ENCODE measurements at places on chromosomes 4 and X.

DNA sequence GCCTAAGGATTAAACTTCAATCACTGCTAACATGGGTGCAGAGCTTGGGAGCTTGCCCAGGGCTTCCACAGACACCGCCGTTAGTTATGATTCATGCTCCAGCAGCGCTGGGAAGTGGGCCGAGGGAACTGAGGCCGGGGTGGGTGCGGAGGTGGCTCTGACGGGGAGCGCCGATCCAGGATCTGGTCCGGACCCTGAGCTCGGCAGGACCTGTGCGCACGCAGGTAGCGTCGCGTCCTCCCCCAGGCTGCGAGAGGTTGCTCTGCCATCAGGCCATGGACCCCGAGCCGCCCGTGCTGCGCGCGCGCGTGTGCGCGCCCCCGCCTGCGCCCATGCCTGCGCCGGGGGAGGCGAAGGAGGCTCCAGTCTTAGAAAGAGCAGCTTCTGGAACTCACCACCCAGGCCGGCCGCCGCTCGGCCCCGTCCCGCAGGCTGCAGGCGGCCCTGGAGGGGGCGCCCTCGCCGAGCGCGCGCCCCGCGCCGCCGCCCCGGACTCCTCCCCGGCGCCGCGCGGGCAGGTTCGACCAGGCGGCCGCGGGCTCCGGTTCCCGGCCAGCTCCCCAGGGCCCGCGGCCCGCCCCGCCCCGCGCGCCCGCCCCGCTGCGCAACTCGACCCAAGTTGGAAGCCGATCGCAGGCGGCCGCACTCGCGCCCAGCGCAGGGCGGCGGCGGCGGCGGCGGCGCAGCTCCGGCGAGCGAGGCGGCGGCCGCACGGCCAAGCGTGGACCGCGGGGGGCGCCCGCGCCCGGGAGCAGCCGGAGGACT lies 732 bp upstream of the ADRA2C start:
- H3K27me3 ChIP-seq: peaks cover 40% of the 10 kb centered on the region
- no peaks in the 10 kb centered on the region for H3K36me3 ChIP-seq
- H3K4me1 ChIP-seq: no peaks in the 10 kb centered on the region

DNA sequence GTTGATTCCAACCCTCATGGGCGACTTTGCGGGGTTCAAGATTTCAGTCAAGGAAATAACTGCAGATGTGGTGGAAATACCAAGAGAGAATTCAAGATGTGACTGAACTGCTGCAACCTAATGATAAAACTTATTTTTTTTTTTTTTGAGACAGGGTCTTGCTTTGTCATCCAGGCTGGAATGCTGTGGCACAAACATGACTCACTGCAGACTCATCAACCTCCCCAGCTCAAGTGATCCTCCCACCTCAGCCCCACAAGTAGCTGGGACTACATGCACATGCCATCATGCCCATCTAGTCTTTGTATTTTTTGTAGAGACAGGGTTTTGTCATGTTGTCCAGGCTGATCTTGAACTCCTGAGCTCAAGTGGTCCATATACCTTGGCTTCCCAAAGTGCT lies 19.5 kb upstream of the WDFY3 start:
- H3K27me3 ChIP-seq: no peaks in the 10 kb centered on the region
- no peak overlapping the region for H3K4me3 ChIP-seq
- no peaks in the 10 kb centered on the region for H3K36me3 ChIP-seq
- H3K4me1 ChIP-seq: no peaks in the 10 kb centered on the region

DNA sequence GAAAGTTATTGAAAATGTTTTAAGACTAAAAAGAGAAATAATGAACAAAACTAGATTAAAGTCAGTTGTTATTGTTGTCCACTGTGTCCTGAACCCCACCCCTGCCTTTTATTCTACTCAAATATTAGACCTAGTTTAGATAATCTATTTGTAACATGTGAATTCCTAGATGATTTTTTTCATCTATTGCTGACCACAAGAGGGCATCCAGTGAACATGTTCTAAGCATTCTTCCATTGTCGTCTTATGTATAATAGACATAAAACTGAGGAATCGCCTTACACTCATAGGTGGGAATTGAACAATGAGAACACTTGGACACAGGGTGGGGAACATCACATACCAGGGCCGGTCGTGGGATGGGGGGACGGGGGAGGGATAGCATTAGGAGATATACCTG lies 36.4 kb upstream of the HPRT1 start:
- no peak for DNase-seq
- H3K27ac ChIP-seq: no peak overlapping the region
- no peaks in the 10 kb centered on the region for H3K27me3 ChIP-seq
- H3K4me1 ChIP-seq: no peaks in the 10 kb centered on the region

- peaks cover 35% of the 10 kb centered on the region for H3K36me3 ChIP-seq
- no peak overlapping the region for H3K4me3 ChIP-seq
- no peaks in the 10 kb centered on the region for H3K4me1 ChIP-seq
- no peak for DNase-seq
- H3K27ac ChIP-seq: no peak overlapping the region
- H3K27me3 ChIP-seq: no peaks in the 10 kb centered on the region
These were observed 17.5 kb downstream of the ENOPH1 start for GRCh38 chr4:82447886-82448285.

DNA sequence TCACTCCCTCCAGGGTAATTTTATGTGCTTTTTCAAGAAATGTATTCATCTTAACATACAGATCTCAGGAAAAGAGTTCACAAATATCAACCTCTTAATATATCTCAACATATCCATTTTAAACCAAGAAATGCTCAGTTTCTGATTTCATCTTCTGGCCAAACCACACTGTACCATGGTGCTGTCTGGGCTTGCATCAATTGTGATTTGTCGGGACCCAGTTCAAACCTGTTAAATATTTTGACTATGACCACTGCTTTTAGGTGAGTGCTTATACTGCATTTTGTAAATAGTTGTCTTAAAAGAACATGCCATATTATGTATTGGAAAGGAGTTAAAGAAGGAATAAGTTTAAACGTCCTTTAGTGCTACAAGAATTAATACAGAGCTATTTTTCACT lies 352.1 kb downstream of the SPOCK3 start:
- DNase-seq: no peak
- no peaks in the 10 kb centered on the region for H3K4me1 ChIP-seq
- no peak overlapping the region for H3K4me3 ChIP-seq

Data from upper lobe of right lung (tissue), 1 donor.